ENCODE measurements at places on chromosomes 6 and 20.

DNA sequence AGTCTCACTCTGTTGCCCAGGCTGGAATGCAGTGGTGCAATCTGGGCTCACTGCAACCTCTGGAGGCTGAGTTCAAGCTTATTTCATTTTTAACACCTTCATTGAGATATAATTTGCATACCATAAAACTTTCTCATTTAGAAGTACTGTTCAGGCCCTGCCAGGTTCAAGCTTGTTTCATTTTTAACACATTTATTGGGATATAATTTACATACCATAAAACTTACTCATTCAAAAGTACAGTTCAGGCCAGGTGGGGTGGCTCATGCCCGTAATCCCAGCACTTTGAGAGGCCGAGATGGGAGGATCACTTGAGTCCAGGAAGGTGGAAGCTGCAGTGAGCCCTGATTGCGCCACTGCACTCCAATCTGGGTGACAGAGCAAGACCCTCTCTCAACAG lies 5.5 kb downstream of the OR2B6 start:
- DNase-seq: no peak

- DNase-seq: no peak
Observed at GRCh38 chr6:112927641-112928320, 580.7 kb downstream of the RFPL4B start.

DNA sequence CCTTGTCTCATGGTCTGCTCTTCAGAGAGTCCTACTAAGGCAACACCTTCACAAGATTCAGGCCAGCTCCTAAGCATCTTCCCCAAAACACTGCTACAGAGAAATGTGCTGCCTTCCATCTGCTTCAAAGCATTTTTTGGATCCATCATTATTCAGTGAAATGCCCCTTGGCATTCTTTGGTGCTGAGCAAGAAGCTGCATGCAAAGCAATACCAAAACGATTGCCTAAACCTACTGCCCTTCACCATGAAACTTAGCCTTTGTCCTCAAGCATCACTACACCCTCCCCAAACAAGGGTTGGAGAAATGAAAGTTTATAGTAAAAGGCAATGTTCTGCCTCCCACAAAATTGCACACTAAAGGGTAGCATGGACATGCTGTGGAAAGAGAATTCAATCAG lies 93.5 kb downstream of the SNAP25 start:
- DNase-seq: no peak

DNA sequence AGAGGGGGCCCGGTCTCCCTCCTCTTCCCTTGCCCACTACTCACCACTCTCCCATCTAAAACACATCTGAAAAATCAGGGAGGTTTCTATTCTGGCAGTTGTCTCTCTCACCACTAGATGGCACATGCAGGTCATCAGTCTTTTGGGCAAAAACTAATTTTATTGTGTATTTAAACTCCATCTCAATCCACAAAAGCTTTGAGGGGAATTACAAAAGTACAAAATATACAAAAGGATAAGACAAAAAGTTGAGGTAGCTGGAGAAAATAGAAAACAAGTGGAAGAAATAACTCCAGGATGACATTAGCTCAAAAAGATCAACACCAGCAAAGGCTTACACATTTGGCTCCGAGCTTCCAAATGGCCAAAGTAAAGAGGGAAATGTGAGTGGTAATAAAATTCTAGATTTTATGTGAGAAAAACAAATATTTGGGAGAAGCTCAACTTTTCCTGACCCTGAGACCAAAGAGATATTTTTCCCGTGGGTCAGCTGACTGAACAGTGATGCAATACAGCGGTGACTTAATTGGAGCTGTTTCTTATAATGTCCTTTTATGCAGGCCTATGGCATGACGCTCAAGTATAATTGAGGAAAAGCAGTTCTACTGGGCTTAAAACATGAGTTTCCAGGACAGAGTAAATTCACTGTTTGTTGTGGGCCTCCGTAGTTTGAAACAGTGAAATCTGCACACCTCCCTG lies 79.8 kb upstream of the CHD6 start:
- no peak for DNase-seq

GRCh38 chr6:53877151-53877550 lies 82.3 kb downstream of the LRRC1 start:
- no peak for DNase-seq

DNA sequence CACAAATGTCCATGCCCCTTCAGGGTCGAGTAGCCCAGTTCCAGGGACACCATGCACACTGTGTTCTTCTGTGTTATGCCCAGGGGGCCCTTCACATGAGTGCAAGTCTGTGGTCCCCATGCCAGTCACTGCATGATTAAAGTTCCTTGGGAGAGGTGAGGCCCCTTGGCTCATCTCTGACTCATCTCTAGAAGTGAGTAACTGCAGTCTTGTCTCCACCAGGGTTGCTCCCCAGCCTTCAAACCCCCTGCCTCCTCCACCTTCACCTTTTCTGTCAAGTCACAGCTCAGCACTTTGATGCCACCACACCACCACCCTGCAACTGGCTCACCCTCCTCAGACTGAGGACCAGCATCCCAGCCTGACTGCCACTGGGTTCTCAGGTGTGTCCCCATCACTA lies 161.7 kb downstream of the UNC5CL start:
- DNase-seq: no peak

DNA sequence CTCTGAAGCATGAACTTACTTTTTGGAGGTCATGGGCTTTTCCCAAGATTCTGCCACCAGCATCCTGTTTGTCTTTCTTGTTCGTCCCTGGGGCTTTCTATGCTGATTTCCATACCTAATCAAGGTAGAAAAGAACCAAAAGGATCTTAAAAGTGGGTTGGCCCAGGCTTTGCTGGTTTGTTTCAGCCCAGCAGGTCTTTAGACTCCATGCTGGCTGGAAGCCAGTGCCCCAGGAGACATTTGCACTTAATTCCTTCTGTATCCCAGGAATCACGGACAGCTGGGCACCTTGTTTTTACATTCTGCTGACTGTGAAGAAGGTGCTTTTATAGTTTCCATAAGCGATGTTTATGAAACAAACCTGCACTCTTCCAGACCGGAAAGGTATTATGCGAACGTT lies 195.9 kb downstream of the CDH4 start:
- DNase-seq: no peak

DNA sequence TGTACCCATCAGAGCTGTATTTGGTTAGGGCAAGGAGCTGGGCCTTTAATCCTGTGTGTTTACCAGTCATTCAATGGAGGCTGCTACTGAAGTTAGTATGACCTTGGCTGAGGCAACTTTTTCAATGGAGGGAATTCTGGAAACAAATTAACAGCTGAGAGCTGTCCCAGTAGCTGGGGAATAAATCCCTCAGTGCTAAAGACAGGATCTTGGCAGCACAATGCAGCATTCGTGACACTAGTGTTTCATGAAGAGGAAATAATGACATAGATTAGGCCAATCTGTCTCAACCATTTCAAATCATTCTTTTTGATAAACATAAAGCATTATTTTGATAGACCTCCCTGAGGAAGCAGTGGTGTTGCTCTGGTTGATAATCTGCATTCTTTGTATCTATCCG lies 42.9 kb downstream of the GRM1 start:
- DNase-seq: no peak

DNA sequence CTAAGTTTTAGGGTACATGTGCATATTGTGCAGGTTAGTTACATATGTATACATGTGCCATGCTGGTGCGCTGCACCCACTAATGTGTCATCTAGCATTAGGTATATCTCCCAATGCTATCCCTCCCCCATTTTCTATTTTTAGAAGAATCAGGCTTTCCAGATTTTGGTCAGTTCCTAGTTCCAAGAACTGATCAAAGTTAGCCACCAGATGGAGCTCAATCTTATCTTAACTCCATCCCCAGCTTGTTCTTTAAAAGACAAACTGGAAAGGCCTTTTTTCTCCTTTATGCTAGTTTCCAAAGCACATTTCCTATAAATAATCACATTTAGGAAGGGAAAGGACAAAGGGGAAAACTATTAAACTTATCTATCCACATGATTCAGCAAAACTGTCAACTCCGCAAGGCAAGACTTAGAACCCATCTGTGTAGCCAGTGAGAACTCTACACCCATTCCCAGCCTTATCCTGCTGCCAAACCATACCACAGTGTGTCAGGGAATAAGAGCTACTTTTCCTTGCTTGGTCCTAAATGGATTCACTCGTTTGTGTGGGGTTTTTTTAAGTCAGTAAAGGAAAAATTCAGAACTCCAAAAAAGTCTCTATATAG lies 22.8 kb upstream of the KHDC1 start:
- no peak for DNase-seq

- DNase-seq: no peak
Observed at GRCh38 chr6:84910906-84911607, 146.7 kb upstream of the TBX18 start.

DNA sequence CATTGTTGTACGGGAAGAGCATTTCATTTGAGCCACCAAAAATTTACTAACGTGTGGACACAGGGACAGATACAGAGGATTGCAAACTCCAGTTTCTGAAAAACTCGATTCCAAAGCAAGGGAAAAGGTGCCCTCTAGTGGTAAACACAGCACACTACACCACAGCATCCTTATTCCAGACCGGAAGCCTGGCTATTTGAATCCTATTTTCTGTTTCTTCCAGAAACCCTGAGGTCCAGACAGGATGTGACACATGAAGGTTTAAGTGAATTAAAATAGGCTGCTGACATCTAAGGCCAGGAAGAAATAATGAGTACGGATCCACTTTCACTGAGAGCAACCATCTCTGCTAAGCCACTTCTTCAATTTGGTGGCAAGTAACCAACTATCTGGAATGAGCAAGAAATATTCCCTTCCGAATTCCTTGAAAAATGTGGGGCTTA lies 31.8 kb upstream of the GMPR start:
- peak; percentile 81 for DNase-seq

- DNase-seq: no peak
Observed at GRCh38 chr6:75418233-75418632, 75.4 kb downstream of the FILIP1 start.

DNA sequence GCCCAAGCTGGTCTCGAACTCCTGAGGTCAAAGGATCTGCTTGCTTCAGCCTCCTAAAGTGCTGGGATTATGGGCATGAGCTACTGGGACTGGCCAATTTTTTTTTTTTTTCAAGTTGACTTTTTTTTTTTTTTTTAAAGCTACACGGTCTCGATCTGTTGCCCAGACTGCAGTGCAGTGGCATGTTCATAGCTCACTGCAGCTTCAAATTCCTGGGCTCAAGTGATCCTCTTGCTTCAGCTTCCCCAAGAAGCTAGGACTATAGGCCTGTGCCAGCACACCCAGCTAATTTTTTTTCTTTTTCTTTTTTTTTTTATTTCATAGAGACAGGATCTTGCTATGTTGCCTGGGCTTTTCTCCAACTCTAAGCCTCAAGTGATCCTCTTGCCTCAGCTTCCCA lies 59.5 kb downstream of the NCOA3 start:
- no peak for DNase-seq

DNA sequence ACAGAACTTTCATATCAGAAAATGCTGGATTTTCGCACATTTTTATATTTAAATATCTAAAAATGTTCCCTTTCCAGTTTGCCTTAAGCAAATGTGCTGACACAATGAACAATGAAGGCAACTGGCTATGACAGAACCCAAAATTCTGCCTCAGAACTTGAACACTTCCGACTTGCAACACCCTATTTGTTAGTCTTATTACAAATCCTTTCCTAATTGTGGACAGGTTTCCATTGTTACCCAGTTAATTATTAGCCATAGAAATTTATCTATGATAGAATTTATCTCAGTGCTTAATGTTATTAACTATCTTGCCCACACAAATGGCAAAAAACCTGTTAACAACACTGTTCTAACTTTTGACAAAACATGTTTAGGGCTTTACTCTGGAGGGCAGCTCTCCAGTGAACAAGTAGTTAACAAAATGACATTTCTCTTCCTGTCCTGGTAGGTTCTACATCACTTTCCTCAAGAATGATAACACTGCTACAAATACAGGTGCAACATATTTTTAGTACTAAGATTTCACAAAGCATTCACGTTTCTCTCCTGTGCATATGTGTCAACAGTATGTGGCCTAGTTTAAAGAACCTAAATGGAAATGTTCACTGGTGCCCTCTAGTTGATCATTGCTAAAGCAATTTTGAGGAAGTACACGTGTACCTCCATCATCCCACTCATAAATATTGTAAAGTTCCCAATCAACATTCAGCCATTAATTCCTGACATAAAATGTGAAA lies 58.4 kb downstream of the HIVEP2 start:
- no peak for DNase-seq

DNA sequence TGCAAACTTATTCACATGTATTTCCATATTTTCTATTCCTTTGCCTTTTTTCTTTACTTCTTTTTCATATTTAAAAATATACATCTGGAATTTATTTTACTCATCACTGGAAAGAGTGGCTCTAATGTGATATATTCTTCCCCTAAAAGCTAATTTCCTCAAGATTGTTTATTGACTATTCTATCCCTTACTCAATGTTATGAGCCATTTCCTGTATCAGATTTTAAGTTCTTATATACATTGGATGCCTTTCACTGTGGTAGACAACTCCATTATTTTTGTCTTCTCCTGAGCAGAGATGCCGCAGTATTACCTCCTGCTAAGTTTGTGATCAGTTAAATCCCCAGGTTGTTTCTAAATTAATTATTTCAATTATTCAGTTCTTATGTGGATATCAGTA lies 418.4 kb upstream of the JAG1 start:
- DNase-seq: no peak

GRCh38 chr6:168686029-168686738 lies 245.2 kb downstream of the SMOC2 start:
- no peak for DNase-seq

DNA sequence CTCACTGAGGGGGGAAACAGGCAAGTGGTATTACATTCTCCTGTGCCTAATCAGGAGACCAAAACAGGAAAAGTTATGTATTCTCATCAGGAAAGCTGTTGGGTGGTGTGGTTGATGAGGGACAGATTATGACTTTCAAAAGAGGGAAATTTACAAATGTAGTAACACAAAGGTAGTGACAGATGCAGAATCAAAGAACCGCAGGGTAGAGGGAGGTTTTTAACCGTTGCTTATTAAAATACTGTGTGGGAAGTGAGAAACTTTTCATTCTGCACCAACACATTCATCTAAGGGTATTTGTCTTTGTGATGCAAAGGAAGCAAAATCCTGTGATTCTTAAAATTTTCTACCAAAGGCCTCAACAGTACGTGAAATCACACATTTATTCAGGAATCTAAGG lies 288.2 kb upstream of the MAN1A1 start:
- DNase-seq: no peak

- no peak for DNase-seq
Observed at GRCh38 chr6:90251295-90251992, 45.2 kb downstream of the BACH2 start.

DNA sequence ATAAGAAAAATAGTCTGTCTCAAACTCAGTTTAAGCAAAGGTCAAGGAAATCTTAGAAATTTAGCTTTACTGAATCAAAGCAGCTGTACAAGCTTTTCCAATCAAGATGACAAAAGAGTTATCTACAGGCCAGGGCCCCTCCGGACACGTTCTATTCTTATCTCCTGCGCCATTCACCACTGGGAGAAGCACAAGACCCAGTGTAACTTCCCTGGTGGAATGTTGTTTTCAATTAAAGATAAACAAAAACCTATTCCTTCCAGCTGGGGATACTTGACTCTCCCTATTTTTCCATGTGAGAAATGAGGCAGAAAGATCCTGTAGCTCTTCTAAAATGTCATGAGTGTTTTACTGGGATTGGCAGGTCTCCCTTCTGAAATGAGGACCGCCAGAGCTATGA lies 123.3 kb downstream of the TBX18 start:
- no peak for DNase-seq

GRCh38 chr6:80227545-80228105 lies 121.2 kb downstream of the BCKDHB start:
- no peak for DNase-seq

- no peak for DNase-seq
Observed at GRCh38 chr6:146560607-146561006, 17.0 kb downstream of the RAB32 start.

- no peak for DNase-seq
Observed at GRCh38 chr6:27280064-27280539, 32.0 kb downstream of the POM121L2 start.

GRCh38 chr6:153616506-153616905 lies 422.5 kb upstream of the OPRM1 start:
- no peak for DNase-seq
